ENCODE measurements at places on chromosomes 6 and 20.

DNA sequence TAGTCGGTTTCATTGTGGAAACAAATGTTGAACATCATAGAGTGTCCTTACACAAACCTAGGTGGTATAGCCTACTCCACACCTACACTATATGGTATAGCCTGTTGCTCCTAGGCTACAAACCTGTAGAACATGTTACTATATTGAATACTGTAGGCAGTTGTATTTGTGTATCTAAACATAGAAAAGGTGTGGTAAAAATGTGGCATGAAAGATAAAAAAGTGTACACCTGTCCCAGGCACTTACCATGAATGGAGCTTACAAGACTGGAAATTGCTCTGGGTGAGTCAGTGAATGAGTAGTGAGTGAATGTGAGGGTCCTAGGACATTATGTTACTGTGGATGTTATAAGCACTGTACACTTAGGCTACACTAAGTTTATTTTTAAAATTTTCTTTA is 103.0 kb downstream of the ZFAND3 start:
- DNase-seq = no peak

- DNase-seq = no peak
Observed at GRCh38 chr6:95589826-95590570, 12.7 kb downstream of the MANEA start.

DNA sequence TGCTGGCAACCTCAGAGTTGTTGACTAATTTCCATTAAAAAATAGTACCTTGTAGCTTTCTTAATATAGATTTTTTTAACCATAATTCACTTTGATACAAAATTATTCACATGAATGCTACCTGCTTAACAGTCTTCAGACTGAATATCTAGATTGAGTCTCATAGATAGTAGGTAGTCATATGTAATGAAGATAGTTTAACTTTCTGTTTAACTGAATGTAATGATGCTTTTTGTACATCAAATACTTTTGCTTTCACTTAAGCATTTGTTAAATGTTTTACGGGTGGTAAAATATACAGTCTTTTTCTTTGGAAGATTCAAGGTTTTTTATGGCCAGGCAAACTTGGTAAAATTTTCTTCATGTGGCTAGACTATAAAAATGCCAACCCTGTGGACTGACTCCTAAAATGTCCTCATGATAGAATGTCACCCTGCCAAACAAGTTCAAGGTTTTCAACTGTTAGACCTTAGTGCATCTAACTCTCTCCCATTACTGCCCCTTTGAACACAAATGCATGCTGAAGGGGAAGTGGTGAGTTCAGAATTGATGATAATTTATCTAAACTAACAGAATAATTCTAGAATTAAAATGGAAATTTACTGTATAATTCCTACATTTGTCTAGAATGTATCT is 16.4 kb downstream of the TBPL1 start:
- DNase-seq = no peak

GRCh38 chr6:136209496-136209895 is 40.6 kb downstream of the MTFR2 start:
- DNase-seq = no peak

Data from activated T-cell treated with anti-CD3 and anti-CD28 coated beads for 48 hours (primary cell).